NCI-H1105 (cell line): ENCODE measurements at places on chromosomes 5 and 9.
A peak's percentile ranks its signal among the peaks of the same experiment; 100 is the strongest.

- no peak for DNase-seq
These were observed 2.7 kb upstream of the APBA1 start for GRCh38 chr9:69674716-69675438.

- no peak for DNase-seq
These were observed 58.8 kb downstream of the C9orf153 start for GRCh38 chr9:86200599-86201162.

DNA sequence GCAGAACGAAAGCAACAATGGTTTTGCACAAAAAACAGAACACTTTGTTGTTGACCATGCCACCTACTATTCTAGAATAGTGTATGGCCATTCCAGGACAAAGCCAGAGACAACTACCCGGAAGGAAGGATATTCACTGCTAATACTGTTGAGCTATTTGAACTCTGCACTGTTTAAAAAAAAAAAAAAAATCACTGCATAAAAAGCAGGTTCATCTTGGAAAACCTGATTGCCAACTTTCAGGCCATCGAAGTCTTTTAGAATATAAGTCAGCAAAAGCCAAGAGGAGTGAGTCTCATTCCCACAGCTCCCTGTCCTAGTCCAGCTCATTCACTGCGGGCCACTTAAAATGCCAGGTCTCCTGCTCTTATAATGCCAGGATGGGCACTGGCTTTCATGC, 4.0 kb downstream of the ENC1 start:
- DNase-seq = no peak

DNA sequence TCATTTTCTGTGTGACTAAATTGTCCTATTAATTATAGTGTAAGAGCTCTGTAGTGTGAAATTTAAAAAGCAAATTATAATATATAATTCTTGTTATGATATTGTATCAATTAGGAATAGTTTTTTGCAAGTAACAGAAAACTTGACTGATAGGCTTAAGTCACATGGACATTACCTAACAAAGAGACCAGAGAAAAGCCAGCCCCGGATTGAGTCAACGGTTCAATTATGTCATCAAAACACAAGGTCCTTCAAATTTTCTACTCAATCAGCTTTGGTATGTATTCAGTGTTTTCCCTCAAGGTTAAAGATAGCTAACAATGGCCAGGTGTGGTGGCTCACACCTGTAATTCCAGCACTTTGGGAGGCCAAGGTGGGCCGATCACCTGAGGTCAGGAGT, 126.7 kb upstream of the PTGER4 start:
- DNase-seq = no peak

DNA sequence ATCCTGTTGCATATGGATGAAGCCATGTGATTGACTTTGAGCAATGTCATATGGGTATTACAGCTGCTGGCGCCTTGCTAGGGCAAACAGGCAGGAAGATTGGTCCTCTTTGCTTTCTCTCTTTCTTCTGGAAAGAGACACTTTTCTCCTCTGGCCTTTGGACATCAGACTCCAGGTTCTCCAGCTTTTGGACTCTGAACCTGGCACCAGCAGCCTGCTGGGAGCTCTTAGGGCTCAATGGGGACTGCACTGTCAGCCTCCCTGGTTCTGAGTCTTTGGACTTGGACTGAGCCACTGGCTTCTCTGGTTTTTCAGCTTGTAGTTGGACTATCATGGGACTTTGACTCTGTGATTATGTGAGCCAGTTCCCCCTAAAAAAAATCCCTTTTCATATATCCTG, 34.8 kb upstream of the TENT4A start:
- no peak for DNase-seq

- no peak for DNase-seq
These were observed 66.2 kb upstream of the SLC1A1 start for GRCh38 chr9:4424038-4424437.

DNA sequence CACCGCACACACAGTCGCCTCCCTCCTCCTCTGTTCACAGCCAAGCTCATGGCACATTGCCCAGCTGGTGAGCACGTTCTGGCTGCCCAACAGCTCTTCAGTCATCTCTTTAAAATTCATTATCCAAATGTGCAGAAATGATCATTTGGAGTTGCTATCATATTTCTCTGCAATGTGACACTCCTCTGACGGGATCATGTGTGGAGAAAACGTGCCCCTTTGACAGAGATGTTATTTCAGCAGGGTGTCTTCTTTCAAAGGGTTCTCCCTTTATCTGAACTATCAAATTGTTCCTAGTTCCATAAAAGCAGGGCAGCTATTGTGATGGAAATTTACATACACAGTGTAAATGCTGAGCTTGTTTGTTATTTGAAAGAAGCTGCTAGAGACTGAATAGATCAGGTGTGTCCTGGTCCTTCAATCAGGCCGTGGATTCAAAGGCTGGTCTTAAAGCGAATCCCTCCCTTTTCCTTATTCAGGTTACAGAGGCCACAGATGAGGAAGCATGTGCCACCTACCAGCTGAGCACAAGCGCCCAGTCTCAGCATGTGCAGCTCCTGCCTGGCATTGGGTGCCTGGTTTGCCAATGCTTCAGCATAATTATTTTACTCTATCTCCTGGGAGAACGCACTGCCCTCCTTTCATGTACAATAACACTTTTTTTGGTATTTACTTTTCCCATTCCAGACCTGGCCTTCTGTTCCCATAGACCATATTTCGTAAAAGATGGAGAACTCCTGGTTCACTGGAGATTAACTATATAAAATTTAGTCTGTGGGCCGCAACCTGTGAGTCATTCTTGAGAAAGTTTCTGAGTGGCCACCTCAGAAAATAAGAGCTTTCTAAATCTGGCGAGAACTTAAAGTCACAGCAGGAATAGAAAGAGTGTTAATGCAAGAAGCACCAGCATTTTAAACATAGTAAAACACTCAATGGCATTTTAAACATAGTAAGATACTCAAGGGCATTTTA, 433.7 kb downstream of the ENC1 start:
- DNase-seq = peak; percentile 78

GRCh38 chr5:132298298-132299212, 4.4 kb downstream of the SLC22A4 start:
- DNase-seq = no peak

DNA sequence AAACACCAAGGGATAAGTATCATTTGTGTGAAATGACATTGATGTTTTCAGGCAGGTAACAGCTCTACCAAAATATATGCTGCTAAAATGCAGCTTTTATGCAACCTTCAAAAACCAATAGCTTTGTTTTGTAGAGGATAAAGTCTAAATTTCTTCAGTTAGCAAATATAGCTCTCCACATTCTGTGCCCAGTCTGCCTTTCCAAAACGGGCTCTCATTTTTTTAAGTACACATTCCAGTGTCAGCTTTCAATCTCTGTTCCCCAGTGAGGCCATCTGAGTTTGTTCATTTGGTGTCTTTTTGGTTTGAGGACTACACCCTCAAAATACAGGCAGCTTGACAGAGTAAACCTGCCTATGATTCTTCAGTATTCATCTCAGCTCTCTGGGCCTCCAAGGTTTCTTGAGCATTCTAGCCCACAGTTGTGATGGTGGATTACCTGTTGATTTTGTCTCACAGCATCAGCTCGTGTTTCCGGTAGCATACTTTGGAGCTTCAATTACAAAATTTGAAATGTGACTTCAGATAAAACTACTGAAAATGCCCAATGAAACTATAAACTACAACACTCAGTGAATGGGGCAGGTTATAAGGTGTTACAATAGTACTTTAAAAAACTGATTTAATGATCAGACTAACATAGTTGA, 55.7 kb downstream of the NR3C1 start:
- no peak for DNase-seq

DNA sequence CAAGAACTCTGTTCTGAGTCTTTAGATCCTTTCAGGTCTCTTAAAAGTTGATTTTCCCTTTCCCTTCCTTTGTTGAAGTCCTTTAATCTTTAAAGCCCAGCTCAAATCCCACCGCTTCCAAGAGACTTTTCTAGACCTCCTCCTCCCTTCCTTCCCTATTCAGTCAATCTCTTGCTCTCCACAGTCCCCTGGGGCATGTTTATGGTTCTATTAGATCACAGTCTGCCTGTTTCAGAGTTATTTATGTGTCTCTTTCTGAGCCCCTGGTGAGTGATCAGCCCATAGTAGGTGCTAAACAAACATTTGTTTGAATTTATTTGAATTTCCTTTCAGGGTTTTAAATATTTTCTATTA, 7.2 kb upstream of the ARSI start:
- no peak for DNase-seq
